GM13976 (cell line): ENCODE measurements at places on chromosomes 11 and 22.

DNA sequence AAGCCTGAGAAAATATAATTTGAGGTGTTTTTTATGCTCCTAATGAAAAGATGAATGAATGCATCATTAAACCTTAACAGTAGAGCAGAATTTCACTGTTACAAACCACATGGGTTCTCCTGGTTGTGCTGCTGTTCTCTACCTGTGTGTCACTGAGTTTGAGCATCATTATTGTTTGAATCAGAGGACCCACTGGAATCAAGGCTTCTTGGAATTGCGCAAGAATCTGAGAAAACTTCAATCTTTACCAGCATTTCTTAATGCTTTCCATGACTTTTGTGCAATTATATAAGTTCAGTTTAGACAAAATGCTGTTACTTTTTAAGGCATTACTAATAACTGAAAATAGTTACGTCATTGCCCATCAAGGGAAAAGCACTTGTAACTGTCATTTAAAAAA lies 18.8 kb upstream of the RBX1 start:
- DNase-seq, result no peak

GRCh38 chr22:27780161-27780575 lies 21.4 kb downstream of the MN1 start:
- no peak for DNase-seq

GRCh38 chr22:38211556-38211955 lies 9.8 kb downstream of the MAFF start:
- no peak for DNase-seq

GRCh38 chr22:39470451-39471291 lies 13.9 kb downstream of the MGAT3 start:
- no peak for DNase-seq

GRCh38 chr11:19117760-19118097 lies 761 bp downstream of the ZDHHC13 start:
- DNase-seq, result no peak

DNA sequence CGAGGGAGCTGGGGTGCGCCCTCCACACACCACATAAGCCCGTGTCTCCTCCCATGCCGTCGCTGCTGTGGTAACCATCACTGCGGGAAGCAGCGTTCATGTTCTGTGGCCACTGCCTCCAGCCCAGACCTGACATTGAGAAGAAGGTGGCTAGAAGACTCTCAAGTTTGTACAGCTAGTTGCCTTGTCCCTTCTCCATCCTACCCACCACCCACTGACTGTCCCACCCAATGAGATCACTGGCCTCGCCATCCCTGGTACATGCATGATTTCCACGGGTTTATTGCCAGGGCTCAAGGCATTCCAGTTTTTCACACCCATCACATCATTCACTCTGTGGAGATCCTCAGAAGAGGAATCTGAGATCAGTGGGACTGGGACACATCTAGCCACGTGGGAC lies 33.0 kb downstream of the AHNAK start:
- no peak for DNase-seq

DNA sequence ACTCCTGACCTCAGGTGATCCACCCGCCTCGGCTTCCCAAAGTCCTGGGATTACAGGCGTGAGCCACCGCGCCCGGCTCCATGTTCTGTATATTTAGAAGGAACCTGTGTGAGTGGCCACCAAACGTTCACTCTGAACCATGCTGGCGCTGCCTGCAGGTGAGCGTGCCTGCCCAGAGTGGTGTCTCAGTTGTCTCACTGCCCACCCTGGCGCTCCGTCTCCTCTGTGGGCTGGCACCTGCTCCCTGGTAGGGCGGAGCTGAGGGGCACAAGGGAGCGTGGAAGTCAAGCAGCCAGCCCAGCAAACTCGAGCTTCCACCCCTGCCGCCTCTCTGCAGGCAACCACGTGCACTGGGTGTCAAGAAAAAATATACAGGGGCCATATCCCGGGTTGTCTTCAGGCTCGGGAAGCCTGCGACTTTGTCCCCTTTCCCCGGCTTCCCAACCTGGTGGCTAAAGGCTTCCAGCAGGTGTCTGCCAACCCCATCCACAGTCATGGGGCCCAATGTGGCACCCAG lies 16.7 kb downstream of the TXN2 start:
- no peak for DNase-seq

DNA sequence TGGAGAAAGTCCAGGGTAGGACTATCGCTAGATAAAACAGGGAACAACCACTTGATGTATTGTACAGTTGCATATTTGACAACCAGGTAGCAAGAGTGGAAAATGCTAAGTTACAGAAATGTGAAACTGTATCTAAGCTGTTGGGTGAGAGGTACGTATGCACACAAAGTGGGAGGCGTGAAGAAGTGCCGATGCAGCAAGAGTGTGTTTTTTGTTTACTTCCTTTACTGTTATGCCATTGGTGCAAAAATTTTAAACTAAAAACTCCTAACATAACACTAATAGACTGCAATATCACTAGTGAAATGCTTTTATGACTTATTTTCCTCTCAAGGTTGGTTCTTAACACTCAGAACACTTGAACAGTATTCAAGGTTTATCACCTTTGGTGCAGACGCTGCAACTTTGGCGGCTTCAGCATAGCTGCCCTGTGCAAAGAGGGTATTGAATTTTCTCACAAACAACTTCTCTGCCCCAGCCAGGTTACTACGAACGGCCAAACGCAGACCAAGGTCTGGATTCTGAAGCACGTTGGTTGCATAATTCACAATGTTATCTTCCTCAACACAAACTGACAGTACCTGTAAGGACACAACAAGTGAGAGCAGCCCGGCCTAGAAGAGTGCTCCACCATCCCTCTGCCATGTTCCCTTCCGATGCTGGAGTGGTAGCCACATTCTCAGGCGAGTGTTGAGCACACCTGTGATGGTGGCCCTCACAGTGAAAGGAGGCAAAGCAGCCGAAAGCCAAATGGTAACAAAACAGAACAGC lies 55.8 kb upstream of the SLC25A1 start:
- DNase-seq, result no peak

DNA sequence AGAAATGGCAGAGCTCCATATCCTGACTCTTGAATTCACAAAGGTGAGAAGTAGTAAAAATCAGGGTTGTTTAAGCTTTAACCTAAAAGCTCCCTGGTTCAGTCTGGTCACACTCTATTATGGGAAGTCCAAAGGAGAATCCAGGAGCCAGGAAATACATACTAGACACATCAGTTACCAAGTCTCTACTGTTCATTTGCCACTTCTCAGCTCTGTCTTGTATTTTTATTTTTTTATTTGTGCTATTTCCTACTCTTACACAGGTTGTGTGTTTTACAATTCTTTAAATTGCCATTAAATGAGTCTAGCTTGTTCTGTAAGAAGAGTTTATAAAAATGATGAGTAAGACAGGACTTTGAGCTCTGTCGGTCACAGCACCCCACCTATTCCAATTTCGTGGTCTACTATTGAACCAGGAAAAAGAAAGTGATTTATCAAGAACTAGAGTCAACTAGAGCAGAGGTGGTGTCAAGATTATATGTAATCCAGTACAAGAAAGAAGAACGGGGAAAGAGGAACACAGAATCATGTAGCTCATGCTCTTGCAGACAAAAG lies 9.7 kb downstream of the MS4A12 start:
- no peak for DNase-seq

DNA sequence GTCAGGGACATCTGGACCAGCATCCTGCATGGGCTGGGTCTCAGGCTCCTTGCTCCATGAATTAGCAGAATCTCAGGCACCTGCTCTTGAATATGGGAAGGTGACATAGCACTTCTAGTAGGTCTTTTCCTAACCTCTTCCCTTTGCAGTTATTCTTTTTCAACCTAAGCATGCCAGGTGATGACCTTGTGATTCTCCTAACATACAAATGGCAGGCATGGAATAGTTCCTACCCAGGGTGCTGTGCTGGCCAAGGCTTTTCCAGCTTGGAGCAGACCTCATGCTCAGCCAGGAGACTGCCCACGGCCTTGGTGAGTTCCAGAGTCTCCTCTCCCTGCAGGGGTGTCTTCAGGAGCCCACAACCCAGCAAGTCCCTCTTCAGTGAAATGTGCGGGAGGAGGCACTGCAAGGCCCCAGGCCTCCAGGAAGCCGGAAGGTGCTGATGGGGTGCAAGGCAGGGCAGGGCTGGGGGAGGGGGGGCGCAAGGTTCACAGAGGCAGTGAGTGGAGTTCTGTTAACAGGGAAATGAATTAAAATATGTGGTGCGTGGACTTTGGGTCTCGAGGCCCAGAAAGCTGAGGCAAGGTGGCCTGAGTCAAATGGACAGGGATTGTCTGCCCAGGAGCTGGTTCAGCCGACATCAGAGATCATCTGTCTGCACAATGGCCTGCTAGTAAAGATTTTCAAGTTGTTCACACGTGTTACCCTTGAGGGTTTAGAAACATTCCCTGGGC lies 75.9 kb upstream of the SEPTIN5 start:
- DNase-seq, result no peak

DNA sequence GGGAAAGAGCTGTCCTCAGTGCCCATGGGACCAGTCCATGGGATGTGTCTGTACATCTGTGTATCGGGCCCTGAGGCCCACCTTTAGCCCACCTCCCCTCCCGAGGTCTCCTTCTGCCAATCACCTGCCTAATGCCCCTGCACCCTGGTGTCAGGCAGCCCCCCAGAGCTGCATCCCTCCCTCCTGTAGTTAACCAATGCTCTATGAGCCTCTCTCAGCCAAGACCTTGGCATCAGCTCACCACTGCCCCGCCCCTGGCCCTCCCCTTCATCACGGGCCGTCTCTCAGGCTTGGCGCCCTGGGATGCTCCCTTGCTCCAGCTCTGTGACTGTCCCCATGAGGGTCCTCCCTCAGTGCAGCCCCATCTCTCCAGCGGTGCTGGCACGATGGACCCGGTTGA lies 18.5 kb downstream of the MGAT3 start:
- no peak for DNase-seq

DNA sequence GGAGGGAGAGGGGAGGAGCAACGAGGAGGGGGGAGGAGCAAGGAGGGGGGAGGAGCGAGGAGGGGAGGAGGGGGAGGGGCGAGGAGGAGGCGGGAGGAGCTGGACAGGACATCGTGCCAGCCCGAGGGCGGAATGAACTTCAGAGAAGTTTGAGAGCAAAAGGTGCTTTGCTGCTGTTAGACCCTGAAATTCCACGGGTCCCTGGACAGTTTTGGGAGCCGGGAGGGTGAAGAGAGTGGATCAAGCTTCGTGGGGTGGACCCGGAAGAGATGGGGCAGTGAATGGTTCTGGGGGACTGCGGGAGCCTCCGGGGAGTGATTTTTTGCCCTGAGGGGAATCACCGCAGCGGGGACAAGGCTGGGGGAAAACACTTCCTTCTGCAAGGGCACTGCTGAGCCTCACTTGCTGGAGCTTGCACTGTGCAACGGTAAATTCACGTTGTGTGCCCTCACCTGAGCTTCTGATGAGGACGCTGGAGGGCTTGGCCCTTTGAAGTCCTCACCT lies 10.7 kb upstream of the NLRP6 start:
- DNase-seq, result peak; percentile 74

DNA sequence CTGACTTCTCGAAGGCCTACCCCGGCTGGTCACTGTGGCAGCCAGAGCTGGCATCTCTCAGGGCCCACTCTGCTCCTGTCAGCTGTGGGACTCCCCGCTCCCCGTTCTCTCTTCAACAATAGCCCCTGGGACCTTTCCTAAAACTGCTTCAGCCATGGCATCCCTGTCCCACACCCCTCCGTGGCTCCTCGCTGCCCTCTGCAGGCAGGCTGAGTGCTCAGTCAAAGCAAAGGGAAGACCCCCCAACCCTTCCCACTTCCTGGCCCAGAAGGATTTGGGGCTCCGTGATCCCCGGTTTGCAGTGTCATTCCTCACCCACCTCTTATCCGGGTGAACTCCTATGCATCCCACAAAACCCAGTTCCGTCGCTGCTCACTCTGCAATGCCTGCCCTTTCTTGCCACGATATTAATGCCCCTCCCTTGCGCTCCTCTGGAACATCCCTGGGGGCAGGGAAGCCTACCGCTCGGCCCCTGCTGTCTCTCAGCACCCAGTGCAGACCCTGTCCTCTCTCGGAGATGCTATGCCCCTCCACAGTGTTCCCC lies 1.6 kb upstream of the TH start:
- no peak for DNase-seq
